Hepatic stellate cell (primary cell): ENCODE measurements at places on chromosomes 12 and 14.
A peak's percentile ranks its signal among the peaks of the same experiment; 100 is the strongest.

DNA sequence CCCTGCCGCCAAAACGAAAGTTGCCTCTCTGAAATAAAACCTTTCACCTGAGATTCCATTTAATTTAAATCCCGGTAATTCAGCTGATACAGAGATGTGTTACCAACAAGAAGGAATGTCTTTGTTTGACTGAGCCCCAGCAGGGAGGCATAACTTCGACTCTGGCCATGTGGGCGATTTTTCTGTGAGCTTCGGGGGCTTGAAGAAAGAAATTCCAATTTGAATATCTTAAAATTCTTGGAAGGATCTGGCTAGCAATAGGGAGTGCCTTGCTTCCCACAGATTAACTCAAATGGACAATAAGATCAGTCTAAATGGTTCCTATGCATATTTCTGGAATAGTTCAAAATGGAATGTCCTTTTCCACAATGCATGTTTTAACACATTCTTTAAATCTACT lies 252.5 kb upstream of the TMPO start:
- no peak for DNase-seq

GRCh38 chr12:14886271-14886670 lies 617 bp upstream of the MGP start:
- no peak for DNase-seq

GRCh38 chr14:91298576-91298975 lies 54.1 kb upstream of the GPR68 start:
- no peak for DNase-seq

- peak; percentile 83 for DNase-seq
Observed at GRCh38 chr12:104177663-104178501, 37.7 kb upstream of the TXNRD1 start.

DNA sequence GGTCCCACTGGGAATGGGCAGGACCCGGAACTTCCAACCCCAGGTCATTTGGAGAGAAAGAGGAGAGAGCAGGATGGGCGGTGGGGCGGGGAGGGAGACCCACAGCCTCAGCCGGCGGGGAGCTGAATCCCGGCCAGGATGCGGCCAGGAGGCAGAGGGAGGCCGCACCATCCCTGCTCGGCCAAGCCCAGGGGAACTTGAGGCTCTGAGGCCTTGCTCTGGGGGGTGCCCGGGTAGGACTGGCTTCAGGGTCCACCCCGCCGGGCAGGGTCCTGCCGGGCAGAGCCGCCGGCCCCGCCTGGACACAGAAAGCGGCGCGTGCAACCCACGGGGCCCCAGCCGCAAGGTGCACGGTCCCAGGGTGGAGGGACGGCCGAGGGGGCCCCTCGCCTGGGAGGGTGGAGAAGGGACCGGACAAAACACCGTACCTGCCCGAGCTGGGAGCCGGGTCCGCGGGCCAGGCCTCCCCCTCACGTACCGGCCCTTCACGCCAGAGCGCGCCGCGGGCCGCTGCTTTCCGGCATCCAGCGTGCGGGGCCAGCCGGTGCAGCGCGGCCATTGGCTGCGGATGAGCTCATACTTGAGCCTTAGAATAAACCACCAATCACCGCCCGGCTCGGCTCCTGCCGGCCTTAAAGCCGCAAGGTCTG lies at the start of gene RPS6KL1:
TSS of gene RPS6KL1 (minus strand) at position 509 of the 650 bp plus-strand sequence. CDS start 1,719 bp downstream, outside the sequence.
- peak; percentile 98 for DNase-seq

DNA sequence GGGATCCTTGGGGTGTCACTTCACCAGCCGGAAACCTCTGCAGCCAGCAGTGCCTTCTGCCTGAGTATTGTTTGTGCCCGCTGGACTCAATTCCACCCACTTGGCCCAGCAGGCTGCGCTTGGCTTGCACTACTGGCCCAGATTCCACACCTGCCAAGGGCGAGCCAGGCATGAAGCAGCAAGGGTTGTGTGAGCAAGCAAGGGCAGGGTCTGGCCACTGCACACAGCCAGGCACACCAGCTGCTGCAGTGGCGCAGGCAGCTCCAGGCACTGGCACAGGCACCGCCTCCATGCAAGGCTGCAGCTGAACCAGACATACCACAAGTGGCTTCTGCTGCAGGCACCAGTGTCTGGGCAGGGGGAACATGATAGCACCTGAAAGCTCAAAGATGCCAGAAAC lies 99.5 kb downstream of the NUAK1 start:
- DNase-seq = no peak

DNA sequence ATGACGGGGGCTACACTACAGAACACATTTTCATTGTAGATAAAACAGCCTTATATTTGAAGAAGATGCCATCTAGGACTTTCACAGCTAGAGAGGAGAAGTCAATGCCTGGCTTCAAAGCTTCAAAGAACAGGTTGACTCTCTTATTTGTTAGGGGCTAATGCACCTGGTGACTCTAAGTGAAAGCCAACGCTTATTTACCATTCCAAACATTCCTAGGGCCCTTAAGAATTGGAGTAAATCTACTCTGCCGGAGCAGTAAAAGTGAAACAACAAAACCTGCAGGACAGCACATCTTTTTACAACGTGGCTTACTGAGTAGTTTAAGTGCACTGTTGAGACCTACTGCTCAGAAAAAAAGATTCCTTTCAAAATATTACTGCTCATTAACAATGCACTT lies 487.2 kb upstream of the SOX5 start:
- DNase-seq = no peak

- peak; percentile 60 for DNase-seq
Observed at GRCh38 chr12:56129206-56129941, 1.3 kb downstream of the ESYT1 start.

DNA sequence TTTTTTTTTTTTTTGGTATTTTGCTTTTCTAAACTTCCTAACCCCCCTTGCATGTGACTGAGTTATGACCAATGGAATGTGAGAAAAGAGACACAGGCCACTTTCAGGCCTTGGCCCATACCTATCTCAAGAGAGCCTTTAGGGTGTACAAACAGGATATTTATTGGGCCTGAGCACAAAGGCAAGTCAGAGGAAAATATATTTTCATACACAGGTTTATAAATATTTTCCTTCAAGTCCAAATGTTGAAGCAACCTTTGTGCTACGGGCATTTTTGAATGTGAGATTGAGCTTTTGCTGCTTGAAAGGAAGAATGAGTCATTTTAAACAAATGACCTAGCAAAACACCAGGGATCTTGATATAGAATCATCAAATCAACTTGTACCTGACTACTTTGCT lies 228.6 kb upstream of the E2F7 start:
- peak; percentile 24 for DNase-seq

DNA sequence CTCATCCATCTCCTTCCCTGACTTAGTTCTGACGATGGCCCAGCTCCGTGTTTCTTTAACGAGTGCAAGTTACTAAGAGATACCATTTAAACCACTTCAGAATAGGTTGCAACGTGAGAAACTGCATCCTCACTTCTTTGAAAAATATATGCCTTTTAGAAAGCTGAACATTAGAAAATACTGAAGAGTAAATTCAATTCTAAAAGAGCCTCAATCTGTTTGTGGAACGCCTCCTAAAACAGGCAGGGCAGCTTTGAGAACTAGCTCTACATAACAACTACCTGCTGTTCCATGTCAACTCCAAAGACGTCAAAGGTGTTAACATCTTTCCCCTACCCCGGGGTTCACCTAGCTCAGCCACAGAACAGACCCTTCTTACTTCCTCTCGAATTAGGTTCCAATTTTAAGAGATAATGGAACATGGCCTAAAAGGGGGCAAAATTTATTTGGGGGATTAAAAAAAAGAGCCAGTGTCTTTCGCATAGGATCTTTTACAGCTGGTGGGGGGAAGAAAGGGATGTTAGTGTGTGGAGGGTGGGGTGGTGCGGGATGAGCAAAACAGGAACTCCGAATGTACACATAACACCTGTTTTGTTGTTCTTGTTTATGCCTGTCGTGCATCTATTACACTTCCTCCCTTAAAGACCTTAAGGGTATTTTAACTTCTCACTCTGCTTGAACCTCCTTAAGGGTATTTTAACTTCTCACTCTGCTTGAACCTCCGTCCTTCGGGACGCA lies 3.3 kb downstream of the BHLHE41 start:
- no peak for DNase-seq

DNA sequence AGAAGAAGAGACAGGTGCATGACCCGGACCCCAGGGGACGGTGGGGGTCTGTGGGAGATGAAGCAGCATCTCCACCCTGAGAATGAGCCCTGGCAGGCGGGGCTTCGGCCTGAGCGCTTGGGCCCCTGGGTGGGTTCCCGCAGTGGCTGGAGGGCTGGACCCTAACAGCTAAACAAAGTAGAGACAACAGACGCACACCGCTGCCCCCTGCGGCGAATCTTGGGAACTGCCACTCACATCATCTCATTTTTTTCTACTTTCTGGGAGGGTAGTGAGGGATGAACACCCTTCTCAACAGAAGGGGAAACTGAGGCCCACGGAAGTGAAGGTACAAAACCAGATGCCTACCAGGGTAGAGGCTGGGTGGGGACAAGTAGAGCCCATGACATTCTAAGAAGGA lies 104.7 kb downstream of the RFLNA start:
- DNase-seq = peak; percentile 69

DNA sequence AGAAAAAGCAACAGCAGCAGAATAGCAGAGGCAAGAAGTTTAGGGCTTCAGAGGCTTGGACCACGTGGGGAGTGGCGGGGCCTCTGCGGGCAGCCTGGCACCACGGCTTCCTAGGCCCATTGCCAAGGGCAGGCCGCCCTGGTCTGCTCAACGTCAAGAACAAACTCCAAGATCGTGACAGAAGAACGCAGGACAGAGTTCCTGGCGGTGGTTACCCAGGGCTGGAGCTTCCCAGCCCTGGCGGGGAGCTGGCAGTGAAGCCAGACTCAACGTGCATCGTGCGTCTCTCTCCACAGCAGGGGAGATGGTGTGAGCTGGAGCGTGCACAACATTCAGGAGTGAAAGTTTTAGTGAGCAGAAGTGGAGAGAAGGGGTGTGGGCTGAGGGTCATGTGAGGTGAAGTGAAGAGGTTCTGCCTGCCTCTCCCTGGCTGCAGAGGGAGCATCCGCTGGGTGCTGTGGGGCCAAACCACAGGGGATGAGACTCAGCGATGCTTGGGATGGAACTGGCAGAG lies 13.9 kb upstream of the CACNA2D4 start:
- peak; percentile 56 for DNase-seq

DNA sequence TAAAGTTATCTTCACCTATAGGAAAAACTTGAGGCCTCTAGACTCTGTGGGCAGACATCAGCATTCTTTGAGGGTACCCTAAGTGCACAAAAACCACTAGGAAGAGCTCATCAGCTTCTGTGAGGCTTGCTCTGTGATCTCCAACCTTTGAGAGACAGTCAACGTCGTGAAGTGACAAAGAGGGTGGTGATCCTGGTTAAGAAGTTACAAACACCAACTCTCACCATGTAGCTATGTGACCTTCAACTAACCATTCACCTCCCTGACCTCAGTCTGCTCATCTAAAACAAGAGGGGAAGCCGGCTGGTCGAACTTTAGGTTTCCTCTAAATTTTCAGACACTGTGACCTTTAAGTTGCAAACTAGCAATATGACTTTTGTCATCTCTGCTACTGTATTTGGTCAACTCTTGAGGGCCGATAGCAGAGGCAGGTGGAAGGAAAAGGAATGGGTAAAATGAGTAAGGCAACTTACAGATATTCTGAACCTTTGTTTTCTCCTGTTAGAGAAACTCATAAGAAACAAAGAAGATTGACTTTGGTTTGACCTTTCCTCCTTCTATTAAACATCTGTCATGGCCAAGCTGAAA lies 103.2 kb upstream of the PARP11 start:
- DNase-seq = no peak

- no peak for DNase-seq
Observed at GRCh38 chr14:67764496-67764895, 51.9 kb downstream of the ZFYVE26 start.

DNA sequence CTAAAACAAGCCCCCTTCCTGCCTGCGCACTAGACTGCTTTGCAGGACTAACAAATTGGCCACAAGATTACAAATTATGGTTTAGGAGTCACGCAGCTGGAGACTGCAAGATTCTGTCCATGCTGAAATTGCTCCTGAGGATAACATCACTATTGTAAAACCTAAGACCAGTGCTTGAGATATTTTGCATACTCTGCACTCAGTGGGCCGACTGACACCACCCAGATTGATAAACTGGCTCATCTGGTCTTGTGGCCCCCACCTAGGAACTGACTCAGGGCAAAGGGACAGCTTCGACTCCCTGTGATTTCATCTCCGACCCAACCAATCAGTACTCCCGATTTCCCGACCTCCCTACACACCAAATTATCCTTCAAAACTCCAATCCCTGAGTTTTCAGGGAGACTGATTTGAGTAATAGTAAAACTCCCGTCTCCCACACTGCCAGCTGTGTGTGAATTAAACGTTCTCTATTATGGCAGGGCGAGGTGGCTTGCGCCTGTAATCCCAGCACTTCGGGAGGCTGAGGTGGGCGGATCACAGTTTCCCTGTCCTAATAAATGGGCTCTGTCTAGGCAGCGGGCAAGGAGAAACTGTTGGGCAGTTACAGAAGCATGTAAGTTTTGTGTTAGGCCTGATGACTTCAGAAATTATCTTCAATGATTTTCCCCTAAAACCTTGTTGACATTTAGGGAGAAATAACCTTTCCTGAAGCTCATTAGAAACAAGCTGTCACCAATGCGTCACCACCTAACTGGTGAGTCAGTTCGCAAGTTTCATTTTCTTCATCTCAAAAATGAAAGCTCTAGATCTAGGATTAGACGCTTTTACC lies 5.3 kb upstream of the UBC start:
- no peak for DNase-seq

- DNase-seq = no peak
Observed at GRCh38 chr14:103105580-103106150, 11.1 kb downstream of the EXOC3L4 start.

- no peak for DNase-seq
Observed at GRCh38 chr14:24197056-24197450, 1.8 kb upstream of the TM9SF1 start.

DNA sequence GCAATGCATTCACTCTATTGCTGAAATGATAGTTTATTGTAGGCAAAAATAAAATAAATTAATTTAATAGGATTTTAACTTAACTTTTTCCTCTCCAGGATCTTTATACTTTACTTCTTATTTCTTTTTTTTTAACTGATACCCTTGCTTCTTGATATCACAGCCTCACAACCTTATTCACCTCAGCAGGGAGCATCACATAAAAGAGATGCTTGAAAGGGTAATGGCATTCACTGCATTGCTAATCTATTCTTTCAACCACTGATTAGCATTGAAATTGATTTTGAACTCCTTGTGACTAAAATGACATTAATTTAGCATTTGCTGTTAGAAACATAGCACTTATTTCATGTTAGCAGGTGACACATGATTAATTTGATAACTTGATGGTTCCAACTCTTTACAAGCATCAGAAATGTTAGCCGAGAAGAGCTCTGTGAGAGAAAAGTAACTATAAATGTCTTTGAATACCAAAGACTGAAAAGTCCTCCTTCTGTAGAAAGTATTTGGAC lies 689.5 kb upstream of the MGAT4C start:
- DNase-seq = no peak

DNA sequence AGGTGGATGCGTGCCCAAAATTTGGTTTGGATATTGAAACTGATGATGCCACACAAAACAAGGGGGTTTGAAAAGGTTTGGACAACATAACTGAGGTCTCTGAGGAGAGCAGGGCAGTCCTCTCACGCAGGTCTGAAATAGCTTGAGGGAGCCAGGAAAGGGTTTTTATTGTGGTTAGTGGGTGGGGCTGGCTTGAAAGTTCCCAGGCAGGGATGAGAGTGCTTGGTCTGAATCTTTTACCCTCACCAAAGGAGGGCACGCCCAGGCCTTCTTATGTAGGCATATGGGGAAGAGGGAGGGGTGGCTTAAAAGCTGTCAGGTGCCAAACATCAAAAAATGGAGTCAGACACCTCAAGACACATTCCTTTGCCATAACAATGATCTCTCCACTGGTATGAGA lies 493.1 kb upstream of the CCDC196 start:
- no peak for DNase-seq

- peak; percentile 17 for DNase-seq
Observed at GRCh38 chr14:91996948-91997371, 42.9 kb downstream of the TRIP11 start.

GRCh38 chr12:45938566-45938965 lies 51.8 kb downstream of the SCAF11 start:
- no peak for DNase-seq
